Activated naive CD4-positive, alpha-beta T cell (primary cell): ENCODE measurements at places on chromosomes 5 and 9.

DNA sequence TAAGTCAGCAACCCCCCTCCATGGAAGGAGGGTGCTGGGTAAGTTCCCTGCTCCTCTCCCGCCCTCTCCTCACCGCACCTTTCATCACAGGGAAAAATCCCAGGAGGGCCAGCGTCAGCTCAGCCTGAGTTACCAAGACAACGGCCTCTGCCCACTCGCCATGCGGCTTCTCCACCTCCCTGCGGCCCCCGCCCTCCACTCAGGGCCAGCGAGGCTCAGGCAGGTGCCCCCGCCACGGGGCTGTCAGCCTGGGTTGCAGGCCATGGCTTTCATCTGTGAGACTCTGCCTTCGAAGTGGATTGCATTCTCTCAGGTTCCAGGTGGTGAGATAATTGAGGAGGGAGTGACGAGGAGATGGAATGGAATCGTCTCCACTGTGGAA lies 27.2 kb upstream of the LAMC3 start:
- DNase-seq: no peak

DNA sequence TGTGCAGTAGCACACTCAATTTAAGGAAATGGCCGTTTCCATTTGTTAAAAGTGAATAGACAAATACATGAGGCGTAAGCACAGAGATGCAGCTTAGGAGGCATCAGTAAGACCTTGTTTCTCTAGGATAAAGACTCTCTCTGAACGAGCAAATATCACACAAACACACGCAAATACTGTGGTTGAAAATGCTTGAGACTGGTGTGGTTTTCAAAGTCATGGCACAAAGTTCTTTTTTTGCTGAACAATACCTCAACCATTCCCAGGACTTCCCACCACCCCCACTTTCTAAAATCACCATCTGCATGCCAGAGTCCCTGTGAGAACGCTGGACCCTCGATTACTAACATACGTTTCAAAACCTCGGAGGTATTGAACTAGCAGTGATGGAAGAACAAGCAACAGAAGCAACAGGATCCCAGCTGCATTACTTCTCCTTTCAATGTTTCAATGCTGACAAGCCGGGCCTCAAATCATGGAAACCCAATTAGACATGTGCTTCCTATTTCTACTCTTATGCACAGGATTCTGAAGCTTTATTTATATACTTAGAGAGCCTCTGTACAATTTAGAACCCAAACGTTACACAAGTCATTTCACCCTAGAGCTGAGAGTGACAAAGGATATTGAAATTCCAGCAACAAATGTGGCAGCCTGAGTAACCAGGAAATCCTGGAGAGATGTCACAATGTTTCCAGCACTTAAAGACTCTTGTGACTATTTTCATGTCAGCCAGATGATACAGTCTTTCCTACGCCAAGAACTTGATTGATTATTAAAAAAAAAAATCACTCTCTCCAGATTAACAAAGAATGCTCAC lies 63.9 kb downstream of the CDC14B start:
- DNase-seq: no peak

- no peak for DNase-seq
These were observed 830 bp downstream of the PRRC1 start for GRCh38 chr5:127518319-127518621.

- DNase-seq: peak; percentile 17
These were observed at the start of gene WWC1 for GRCh38 chr5:168291342-168291963. Gene WWC1, plus strand, starts transcription at chr5:168291645. Its CDS starts 508 bp downstream, at chr5:168292153.
